T-helper 9 cell (primary cell): ENCODE measurements at places on chromosomes 1 and 21.

GRCh38 chr1:206748348-206749030 lies 22.1 kb upstream of the IL19 start:
- DNase-seq, result no peak

DNA sequence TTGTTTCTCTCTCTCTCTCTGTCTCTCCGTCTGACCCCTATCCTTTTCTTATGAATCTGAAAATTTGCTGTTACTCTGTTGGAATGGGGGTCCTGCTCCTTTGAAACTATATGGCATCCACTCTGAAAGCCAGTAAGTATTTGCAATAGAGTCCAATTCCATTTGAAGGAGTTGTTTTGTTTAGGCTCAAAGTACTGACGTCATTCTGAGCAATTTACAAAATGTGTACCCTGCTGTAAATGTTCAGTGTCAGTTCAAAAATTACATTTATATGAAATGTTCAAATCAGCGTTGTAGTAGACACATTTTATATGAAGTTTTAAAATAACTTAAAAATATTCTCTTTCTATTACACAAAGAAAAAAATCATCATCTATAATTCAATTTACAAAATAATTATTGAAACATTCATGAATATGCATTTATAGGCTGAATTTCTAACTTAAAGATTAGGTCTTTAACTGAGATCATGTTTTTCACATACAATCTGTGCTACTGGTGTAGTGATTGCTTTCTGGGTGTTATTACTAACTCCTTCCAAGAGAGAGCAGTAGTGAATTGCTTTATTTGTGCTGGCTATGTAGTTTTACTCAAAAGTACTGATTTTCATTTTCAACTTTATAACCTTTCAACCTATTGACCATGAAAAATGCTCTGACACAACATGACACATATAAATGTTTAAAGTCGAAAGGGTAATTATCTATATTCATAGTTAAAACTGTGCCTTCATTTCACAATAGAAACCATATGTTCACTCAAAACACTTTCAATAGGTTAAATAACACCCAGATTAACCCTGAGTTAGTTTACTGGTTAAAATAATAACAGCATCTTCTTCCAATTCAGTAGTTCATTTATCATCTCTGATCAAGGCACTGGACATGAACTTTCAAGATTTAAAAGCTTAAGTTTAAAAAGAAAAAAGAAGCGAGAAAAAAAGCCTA lies 253.1 kb upstream of the ADGRL4 start:
- no peak for DNase-seq

- DNase-seq, result peak; percentile 67
These were observed 2.8 kb downstream of the SKI start for GRCh38 chr1:2230781-2231531.

- DNase-seq, result no peak
These were observed 112.9 kb downstream of the APP start for GRCh38 chr21:26057477-26058170.

GRCh38 chr1:39398278-39399021 lies 93.0 kb upstream of the BMP8A start:
- DNase-seq, result no peak

DNA sequence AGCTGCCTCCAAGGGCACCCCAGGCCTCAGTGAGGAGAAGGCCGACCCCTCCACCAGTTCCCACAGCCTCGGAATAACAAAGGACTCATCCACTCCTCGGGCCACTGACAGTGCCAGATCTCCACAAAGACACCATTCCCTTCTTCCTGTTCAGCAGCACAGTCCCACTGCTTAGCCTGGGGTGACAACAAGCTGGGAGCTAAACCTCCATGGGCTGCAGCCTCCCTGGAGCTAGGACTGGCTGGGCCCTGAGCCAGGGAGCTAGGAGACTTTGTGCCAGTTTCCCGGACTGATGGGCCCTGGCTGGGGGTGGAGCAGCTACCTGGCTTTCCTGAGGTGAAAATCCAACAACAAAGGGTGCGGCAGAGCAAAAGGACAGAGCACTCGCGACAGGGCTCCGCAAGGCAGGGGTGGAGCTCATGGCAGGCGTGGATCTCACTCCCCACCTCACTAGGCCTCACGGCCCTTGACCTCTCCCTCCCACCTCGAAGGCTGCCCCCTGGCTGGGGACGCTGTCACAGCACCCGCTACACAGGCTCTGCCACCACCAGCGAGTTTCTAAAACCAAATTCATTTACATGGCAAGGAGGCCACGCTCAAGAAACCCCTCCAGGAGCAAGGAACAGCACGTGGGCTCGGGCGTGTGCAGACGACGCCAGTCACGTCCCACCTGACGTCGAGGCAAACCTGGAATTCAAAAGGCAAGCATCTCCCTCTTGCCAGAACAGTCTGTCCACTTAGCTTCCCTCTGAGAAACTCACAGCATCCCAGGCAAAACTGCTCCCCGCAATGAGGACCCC lies 13.8 kb downstream of the SLC35E2B start:
- DNase-seq, result peak; percentile 21

DNA sequence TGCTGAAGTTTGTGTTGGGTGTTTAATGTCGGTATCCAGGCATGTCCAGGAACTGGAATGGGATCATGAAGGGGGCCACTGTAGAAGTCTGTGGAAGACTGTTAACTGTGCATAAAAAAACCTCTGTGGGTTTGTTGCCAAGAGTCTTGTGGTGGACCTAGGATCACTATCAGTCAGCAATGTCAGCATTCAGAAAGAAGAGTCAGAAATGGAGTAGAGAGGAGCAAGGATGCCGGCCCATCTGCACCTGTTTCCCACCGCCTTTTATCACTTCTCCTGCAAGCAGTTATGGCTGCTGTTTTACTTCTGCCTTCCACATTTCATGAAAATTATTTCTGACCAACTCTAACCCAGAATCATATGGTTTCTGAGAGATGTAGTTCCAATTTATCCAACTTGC lies 36.7 kb downstream of the CLCA4 start:
- DNase-seq, result no peak

- DNase-seq, result no peak
These were observed 50.2 kb upstream of the BCL9 start for GRCh38 chr1:147491098-147491497.

DNA sequence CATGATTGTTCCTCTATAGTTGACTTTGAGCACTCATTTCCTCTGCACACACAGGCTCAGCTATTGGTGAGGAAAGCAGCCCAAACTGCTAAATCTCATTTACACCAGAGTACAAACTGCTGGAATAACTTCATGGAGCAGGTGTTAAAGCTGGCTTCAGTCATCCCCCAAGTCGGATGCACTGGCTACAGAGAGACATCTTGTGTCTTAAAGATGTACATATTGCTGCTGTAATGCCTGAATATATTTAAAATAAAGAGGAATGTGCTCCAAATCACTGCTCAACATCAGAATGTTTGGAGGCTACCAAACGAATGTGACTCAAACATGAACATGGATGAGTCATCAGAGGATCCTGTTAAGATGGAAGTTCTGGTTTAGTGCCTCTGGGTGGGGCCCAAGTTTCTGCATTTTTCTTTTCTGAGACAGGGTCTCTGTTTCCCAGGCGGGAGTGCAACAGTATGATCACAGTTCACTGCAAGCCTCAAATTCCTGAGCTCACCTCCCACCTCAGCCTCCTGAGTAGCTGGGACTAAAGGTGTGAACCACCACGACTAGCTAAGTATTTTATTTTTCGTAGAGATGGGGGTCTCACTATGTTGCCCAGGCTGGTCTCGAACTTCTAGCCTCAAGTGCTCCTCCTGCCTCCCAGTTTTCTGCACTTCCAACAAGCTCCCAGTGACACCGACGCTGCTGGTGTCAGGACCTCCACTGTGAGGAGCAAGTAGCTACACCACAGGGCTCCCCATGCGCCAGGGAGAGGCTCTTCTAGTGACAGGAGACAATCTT lies 79.0 kb upstream of the KRTAP19-8 start:
- no peak for DNase-seq
